Stimulated activated CD4-positive, alpha-beta T cell treated with anti-CD3 and anti-CD28 coated beads, Interleukin-1b, Interleukin-23, amount 100 ng/mL, for 4 hours (primary cell): ENCODE measurements at places on chromosomes 2 and 18.

- DNase-seq = no peak
Measured at GRCh38 chr2:19362094-19362754, 3.8 kb upstream of the OSR1 start.

DNA sequence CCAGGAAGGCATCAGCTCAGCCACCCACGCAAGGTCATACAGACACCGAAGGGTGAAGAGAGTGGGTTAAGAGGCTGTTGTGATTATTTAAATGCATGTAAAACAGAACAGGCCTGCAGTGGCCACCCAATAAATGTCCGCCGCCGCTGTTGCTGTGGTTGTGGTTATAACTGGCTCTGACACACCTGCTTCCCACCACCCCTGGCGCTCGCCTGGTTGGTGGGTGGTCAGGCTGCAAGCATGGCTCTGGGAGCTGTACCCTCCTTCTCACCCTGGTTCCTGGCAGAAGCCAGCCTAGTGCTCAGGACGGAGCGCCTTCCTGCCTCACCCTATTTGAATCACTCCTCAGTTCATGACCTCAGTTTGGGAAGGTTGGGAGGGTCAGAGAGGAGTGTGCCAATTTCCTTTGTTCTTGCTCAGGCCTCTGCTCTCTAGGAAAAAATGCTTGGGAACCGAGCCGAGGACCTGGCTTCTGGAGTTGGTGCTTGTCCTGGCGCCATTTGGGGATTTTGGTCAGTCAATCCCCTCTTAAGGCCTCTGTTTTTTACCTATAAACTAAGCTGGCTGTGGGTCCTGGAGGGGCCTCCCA, 5.3 kb upstream of the CRYBA2 start:
- DNase-seq = no peak

DNA sequence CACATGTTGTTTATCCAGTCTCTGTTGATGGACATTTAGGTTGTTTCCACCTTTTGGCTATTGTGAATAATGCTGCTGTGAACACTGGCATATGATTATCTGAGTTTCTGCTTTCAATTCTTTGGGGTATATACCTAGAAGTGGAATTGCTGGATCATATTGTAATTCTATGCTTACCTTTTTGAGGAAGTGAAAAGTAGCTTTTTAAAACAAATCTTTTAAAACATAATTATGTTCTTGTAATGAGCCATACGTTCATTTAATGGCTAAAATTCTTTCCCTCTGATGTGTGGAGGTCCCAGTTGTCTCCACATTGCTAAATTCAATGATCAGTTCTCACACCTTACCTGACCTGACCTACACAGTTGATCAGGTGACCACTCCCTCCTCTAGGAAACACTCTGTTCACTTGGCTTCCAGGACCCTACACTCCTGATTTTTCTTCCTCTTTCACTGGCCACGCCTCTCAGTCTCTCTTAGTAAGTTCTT, 27.8 kb upstream of the SERTAD2 start:
- DNase-seq = no peak

DNA sequence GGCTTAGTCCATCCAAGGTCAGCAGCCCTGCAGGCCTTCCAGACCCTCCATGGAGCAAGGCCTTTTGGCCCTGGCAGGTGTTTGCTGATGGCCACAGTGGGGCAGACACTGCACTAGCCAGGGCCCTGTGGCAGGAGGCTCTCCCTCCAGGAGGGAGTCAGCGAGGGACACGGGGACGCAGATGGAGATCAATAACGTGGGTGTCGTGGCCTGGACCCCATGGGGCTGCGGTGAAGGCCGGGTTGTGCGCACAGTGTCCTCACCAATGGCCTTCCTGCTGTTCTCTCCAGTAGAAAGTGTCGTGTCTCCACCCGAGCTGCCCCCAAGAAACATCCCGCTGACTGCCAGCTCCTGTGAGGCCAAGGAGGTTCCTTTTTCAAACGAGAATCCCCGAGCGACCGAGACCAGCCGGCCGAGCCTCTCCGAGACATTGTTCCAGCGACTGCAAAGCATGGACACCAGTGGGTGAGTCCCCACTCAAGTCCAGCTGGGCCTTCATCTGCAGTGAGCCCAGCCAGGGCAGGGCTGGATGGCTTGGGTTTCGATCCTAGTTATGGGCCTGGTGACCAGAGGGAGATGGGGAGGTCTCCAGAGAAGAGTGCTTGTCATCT, 65.4 kb downstream of the INPP5D start:
- DNase-seq = no peak

DNA sequence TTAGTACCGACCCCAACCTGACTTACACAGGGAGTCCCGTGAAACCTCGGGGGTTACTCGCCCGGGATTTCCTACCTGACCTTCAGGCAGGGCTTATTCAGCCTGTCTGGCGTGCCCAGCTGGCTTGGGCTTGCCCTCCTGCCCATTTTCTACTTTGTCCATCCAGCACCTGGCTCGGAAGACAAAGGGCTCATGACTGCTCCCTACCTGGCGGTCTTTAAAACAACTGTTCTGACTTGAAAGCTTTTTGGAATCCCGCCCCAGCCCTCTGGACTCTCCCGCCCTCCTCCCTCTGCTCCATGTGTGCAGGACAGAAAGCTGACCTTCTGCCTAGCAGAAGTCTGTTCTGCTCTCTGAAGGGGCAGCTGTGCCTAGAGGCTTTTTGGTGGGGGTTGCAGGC, 43.1 kb downstream of the ACKR3 start:
- DNase-seq = no peak

- DNase-seq = no peak
Measured at GRCh38 chr2:3023531-3023930, 354.1 kb downstream of the EIPR1 start.

DNA sequence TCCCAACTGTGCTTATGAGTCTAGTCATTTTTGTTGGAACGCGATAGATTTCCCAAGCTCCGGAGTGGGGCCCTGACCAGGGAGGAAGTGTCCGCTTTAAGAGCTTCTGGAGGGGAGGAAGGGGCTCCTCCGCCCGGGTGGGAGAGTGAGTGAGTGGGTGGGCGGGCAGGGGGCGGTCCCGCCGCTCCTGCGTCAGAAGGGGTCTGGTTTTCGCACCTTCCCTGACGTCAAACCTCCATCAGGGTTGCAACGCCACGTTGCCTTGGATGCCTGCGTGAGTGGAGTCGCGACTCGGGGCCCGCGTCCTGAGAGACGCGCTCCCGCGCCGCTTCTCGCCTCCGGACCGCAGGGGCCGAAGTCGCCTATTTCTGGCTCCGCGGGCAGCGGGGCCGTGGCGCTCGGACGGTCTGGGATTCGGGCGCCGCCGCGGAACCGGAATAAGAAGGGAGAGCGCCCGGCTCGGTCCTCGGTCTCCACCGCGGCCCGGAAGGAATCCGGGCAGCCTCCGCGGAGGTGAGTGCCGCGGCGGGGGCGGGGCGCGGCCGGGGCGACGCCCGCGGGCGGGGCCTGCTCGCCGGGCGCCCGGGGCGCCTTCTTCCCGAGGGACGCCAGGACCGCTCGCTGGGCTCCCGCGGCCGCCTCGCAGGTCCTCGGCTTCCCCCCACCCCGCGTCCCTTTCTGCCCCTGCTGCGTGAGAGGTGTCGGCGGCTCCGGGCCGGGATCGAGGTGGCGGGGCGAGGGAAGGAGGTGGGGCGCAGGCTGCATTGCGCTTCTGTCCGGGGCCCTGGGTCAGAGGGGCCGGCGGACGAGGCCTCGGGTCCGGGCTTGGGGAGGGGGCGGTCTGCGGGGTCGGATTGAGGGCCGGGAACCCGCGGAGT, at the start of gene ZDBF2:
ZDBF2 (plus strand) TSS at position 230 of the 878 bp plus-strand sequence. CDS start 7,187 bp downstream, outside the sequence.
- peak; percentile 28 for DNase-seq

DNA sequence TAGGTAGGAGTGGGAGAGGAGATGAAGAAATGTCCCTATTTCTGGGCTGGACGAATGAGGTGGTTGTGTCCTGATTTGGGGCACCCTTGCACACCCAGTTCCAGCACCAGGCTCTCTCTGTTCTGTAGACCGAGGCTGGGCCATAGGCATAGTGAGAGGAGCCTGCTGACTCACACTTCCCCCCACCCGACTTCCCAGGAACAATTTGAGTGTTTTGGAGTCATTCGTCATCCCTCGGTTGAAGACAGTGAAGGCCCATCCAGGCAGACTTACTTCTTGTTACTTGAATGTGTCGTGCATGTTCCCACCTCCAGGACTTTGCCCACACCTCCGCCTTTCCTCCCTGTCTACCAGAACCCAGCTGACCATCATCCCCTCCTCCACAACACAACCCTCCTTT, 179.1 kb downstream of the HAUS1 start:
- DNase-seq = no peak

DNA sequence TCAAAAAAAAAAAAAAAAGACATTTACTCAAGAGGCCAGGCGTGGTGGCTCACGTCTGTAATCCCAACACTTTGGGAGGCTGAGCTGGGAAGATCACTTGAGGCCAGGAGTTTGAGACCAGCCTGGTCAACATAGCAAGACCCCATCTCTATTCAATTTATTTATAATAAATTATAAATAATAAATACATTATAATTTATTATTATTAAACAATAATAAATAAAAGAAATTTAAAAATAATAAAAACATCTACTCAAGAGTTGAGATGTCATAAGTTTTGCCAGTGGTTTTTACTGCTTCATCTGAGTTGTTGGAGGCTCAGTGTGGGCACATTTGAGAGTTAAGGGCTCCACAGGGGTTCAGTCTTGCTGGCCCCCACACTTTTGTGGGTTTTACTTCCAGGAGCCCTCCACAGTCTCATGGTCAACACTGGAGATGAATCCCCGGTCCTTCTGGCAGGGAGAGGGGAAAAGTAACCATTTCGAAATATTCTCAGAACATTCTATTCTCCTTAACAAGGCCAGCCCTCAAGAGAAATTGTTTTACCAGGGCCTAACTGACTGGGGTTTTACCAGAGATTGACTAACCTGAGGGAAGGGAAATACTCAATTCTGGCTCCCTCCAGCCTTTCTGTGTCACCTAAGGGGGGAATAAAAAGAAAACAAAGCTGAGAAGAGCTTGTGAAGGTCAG, 51.6 kb upstream of the NCOA1 start:
- no peak for DNase-seq

GRCh38 chr2:106068451-106068850, 125.7 kb downstream of the UXS1 start:
- no peak for DNase-seq

DNA sequence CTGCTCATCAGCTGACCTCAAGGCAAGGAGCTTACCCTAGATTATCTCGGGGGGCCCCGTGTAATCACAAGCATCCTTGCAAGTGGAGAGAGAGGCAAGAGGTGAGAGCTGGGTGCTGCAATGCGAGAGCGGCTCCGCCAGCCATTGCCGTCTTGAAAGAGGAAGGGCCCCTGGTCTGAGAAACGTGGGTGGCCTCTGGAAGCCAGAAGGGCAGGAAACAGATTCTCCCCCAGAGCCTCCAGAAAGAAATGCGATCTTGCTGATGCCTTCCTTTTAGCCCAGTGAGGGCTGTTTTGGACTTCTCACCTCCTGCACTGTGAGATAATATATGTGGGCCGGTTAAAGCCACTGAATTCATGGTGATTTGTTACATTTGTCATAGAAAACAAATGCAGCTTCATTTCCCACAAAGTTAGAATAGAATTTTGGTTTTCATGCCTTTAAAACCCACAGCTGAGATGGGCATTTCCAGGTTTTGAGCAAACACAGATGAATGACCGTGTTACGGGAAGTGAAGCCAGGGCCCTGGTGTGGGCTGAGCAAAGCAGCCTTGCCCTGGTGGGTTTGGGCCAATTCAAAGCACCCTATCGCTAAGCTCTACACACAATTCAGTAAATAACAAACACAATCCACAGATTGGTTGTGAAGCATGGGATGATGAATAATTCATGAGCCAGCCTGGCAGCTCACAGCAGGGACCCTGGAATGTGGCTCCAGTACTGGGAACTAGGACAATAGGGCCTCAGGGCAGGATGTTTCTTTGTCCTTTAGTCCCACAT, 319.9 kb upstream of the HS6ST1 start:
- DNase-seq = no peak
